Neural crest cell (in vitro differentiated cells): ENCODE measurements at places on chromosomes 13 and 19.

- no peak for DNase-seq
Observed at GRCh38 chr19:56707821-56708220, 36.3 kb upstream of the ZNF835 start.

DNA sequence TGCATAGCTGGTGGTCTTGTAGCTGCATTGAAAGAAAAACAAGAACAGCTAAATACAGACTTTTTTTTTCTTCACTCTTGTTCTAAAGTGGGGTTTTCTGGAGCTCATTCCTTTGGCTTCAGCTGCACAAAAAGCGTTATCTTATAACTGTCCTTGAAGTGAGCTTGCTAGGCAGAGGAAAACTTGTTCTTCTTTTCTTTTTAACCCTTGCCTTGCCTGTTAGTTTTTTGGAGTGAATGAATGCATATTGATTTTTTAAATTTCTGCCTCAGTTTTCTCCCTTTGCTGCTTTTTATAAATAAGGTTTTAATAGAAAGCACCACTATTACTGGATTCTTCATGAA, 1.5 kb downstream of the ZNF765 start:
- no peak for DNase-seq

DNA sequence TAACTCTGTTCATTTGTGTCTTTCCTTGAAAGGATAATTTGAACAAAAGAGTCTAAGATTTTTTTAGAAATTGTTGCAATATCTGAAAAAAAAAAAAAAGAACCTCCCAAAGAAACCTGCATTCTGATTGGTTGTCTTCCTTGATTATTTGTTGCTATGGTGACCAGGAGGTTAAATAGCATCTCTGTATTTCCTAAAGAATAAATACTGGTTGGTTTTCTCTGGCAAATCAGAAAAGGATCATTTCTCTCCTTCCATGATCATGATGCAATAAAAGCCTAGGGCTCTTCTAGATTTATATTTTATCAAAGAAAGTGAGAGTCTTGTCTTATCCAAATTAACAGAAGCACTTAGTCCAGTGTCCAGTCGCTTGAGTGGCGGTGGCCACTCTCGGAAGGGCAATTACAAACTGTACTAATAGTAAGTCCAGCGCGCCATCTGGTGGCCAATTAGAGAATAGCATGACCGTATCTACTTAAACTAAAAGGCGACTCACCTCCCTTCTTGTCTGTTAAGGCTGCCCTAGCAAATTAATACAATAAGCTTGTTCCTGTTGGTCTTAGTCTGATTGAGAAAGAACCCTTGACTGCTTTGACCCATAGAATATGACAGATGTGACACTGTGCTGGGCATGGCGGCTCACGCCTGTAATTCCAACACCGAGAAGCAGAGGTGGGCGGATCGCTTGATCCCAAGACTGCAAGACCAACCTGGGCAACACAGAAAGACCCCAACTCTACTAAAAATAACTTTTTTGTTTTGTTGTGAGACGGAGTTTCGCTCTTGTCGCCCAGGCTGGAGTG, 47.0 kb upstream of the PNMA8B start:
- DNase-seq, result peak; percentile 89

DNA sequence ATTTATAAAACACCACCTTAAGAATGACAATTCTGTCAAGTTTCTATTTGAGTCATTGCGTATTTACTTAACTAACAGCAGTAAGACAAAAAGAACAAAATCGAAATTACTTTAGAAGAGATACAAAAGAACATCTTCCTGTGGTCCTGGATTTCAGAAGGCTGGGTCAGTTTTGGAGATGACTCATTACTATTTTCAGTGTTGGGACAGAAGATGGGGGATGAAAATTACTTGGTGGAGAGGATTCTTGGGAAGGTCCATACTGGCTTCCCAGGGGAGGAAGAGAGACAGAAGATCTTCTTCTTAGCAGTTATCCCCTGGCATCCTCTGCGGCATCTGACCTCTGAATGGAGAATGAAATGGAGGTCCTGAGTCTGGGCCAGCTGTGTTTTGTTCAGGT, 33.5 kb upstream of the CSNK1A1L start:
- DNase-seq, result no peak

DNA sequence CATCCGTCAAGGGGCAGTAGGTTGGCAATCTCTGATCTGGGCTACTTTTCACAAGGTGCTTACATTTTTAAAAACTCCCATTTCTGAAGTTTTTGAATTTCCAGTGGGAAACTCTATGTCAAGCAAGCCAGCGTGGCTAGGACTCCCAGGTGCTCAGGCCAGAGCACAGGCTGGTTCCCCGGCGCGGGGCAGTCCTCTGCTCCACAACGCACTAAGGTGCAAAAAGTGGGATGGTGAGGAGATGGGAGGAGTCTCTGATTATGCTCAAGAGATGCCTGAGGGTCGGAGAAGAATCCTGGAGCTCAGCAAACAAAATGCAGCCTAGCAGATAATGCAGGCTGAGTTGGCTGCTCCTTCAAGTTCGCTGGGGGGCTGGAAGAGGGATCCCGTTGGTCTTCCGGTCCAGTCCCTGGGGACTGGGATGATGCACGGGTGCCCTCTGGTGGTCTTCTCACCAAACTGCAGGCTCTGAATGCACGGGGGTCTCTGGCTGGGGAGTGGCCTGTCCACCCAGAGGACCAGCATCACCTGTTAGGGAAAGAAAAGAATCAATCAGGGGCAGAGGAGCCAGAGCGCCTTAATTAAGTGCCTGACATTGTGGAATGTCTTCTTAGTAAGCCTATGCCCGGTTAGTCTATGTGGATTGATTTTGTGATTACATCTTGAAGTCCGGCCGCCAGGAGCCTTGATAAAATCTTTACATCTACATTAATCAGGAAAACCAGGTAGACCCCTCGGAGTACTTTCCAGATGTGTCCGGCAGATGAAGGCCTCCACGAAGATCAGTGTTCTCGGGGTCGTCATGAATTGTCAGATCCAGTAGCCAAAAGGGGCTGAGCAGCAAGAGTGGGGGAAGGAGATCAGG, 244.4 kb upstream of the MAB21L1 start:
- DNase-seq, result peak; percentile 76

DNA sequence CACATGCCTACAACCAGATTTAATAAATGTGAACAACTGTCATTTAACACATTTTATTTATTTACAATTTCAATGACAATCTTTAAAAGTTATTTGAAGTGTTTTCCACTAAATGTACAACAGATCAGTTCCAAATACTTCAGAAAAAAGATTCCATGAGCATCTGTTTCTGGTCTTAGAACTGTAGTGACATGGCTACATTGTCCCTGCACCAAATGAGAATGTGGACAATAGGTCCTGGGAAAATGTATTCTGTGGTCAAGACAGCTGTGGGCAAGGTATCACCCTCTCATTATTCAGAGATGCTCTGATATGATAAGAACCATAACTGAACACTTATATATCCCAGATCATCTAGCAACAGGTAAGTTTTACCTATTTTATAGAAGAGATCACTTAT, 43.7 kb downstream of the ELF1 start:
- DNase-seq, result no peak

GRCh38 chr13:74184283-74184682, 50.1 kb upstream of the KLF12 start:
- DNase-seq, result no peak

- DNase-seq, result peak; percentile 35
Observed at GRCh38 chr13:78137404-78138142, 218.9 kb upstream of the EDNRB start.

GRCh38 chr13:98571955-98572662, 4.8 kb downstream of the STK24 start:
- DNase-seq, result no peak
